Activated CD4-positive, alpha-beta T cell treated with anti-CD3 and anti-CD28 coated beads, Interleukin-2, amount 50 U/mL, for 4 hours (primary cell): ENCODE measurements at places on chromosomes 4 and X.

- no peak for DNase-seq
Measured at GRCh38 chr4:2159931-2160330, 82.0 kb downstream of the HAUS3 start.

DNA sequence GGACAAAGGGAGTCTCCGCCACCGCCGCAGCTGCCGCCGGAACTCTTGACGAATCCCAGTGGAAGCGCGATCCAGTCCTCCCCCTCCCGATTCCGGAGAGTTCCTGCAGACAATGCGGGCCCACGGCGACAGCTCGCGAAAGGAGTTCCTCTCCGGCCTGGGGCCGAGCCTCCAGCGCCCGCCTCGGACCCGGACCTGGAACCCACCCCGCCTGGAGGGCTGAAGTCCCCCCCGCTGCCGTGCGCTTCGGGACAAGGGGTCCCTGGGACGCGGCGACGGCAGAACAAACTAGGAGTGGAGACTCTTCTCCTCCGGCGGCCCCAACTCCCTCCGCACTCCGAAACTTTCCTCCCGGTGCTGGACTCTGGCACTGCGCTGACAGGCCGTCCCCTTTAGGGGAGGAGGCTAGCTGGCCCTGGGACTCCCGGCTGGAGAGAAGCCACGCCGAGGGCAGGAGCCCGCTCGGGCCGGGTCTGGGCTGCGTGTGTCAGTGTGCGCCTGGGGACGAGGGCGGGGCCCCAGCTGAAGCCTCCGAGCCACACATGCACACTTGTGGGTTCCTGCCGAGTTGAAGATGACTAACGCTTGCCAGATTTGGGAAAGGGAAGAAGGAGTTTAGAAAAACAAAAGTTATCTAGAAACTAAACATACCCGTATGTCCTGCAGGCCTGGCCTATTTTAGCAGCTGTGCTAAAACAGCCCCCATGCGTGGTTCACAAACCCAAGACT, at the start of gene ANTXR2:
TSS of gene ANTXR2 (minus strand) at position 486 of the 729 bp plus-strand sequence. CDS start 669 bp downstream, outside the sequence.
- DNase-seq = peak; percentile 63

- no peak for DNase-seq
Measured at GRCh38 chr4:84690481-84690880, 107.6 kb downstream of the CDS1 start.

GRCh38 chr4:70425306-70425705, 27.6 kb downstream of the OPRPN start:
- DNase-seq = no peak

DNA sequence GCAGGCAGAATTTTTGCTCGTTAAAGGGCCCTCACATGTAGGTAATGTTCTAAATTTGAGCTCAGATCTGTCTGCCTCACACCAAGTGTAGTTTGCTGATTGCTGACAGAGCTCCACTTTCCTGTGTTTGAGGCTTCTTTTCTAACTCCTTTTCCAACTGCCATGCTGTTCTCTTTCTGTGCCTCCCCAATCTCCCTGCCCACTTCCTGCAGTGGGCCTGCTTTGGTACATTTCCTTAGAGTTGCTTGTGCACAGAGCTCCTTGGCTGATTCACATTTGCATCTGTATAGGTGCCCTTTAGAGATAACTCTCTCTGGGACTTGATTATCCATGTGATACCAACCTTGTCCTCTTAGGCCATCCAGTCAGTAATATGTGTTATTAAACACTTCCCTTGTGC, 4.5 kb downstream of the MED28 start:
- DNase-seq = no peak

GRCh38 chr4:98851806-98852205, 77.1 kb downstream of the EIF4E start:
- DNase-seq = no peak

- no peak for DNase-seq
Measured at GRCh38 chr4:26609868-26610267, 26.0 kb downstream of the TBC1D19 start.

GRCh38 chr4:6777636-6778281, 4.8 kb upstream of the KIAA0232 start:
- DNase-seq = no peak

DNA sequence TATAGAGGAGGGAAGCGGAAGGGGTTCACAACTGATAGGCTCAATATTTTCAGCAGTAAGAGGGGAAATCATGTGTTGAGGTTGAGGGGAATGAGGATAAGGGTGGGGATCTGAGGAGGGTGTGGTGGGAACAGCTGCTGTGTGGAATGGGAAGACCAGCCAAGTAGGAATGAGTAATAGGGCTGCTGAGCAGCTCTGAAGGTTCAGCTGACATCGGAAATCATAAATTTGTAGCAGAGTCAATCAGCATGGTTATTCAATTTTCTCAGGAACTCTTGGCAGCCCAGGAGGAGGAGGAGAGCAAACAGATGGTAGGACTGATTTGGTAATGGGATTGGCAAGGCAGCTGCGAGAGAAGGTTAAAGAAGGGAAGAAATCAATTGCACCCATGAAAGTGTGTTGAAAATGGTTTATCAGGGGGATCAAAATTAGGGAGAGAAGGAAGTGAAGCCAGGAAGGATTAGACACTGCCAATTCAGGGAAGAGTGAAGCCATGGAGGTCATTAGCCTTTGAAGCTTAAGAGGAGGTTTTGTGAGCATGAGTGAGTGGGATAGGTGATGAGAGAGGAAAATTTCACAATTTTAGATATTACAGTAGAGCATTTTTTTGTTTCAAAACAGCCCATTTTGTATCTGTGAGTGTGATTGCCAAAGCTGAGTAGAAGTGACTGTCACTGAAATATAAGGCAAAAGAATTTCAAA, 82.6 kb downstream of the PCDH7 start:
- DNase-seq = no peak

- DNase-seq = peak; percentile 3
Measured at GRCh38 chr4:36394352-36394903, 113.0 kb downstream of the DTHD1 start.

GRCh38 chr4:165209796-165210195, 2.4 kb downstream of the KLHL2 start:
- DNase-seq = no peak

- DNase-seq = no peak
Measured at GRCh38 chr4:150931796-150932195, 83.3 kb downstream of the LRBA start.

GRCh38 chrX:150094375-150094774, 156.1 kb upstream of the EOLA2 start:
- DNase-seq = no peak

DNA sequence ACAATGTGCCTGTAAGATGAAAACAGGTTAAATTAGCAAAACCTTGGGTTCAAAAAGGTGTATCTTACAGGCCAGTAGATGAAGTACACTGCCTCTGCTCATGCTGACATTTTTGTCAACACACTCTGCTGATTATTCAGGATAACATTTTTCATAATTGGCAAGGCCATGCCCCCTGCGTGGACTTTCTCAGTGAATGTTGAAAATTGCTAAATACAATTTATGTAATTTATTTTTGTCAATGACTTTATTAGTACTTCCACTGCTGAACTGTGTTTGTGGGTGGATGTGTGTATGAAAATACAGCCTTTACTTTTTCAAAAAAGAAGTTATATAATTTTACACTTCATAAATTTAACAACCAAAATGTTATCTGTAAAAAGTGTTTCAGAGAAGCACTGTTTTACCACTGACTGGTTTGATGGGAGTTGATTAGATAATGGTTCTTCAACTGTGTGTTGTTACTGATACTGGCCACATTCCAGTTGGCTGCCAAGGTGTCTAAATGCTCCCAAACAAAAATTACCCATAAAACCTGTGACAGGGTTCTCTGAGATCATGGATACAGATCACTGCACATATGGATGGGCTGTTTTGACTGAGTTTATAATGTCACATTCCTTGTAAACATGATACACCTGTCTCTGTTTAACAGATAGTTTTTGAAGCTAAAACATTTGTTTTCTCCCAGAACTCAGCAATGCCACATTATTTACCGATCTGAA, 151.9 kb upstream of the SLC7A11 start:
- no peak for DNase-seq

- DNase-seq = peak; percentile 17
Measured at GRCh38 chrX:150546711-150547153, 21.7 kb upstream of the MTM1 start.

DNA sequence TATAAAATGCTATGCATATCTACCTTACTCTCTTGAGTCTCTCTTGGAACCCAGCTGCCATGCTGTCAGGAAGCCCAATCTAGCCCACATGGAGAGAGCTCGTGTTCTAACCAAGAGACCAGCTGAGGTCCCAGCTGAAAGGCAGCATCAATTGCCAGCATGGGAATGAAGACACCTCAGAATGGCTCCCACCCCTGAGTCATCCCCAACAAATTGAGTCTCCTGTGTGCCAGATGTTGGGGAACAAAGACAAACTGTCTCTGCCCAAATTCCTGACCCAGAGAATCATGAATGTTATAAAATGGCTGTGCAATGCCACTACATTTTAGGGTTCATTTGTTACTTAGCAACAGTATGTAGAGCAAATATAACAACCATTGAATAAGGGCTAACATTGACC, 105.2 kb upstream of the STX18 start:
- no peak for DNase-seq

DNA sequence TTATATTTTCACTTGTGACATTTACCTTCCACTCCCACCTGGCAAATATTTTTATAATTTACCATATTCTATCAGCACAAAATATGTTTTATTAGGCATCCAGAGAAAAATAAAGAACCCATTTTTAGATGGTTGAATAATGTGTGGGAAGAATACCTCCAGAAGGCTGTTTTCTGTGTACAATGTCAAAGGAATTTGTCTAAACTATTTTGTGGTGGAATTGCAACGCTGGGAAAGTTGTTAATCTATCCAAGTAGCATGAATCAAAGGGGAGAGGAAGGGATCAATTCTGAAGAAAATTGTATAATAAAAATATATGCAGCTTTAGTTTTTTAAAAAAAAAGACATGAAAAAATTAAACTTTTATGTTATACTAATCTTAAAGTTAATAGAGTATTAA, 706.5 kb downstream of the FSTL5 start:
- DNase-seq = no peak

DNA sequence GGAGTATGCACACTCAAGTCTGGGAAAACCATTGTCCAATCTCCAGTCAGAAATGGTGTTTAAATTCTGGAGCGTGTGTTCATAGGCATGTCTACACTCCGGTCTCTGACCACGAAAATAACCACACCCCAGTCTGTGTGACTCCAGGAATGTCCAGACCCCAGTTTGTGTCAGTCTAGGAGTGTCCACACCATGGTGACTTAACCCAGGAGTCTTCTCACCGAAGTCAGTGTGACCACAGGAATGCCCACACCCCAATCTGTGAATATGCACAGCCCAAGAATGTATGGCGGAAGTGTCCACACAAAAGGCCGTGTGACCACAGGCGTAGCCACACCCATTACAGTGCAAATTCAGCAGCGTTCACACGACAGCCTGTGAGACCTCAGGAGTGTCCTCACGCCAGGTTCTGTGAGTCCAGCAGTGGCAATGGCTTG, 11.4 kb downstream of the FTSJ1 start:
- no peak for DNase-seq

GRCh38 chr4:38082021-38082420, 121.8 kb downstream of the PTTG2 start:
- no peak for DNase-seq

DNA sequence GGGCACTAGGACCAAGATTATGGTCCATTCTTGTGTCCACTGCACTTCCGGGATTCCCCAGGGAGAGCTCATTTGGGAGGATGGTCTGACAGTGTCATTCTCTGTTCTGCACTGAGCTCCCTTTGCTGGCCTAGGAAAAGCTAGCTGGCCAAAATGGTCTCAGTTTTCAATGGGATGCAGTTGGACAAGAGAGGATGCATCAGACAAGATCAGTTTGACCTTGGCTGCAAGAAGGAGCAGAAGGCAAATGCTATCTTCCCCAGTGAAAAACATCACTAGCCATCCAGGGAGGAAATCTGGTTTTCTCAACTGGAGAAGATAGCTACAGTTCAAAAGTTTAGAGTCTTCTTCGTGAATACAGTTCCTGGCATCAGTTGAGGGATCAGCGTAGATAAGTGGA, 221.1 kb downstream of the PTTG2 start:
- DNase-seq = no peak

DNA sequence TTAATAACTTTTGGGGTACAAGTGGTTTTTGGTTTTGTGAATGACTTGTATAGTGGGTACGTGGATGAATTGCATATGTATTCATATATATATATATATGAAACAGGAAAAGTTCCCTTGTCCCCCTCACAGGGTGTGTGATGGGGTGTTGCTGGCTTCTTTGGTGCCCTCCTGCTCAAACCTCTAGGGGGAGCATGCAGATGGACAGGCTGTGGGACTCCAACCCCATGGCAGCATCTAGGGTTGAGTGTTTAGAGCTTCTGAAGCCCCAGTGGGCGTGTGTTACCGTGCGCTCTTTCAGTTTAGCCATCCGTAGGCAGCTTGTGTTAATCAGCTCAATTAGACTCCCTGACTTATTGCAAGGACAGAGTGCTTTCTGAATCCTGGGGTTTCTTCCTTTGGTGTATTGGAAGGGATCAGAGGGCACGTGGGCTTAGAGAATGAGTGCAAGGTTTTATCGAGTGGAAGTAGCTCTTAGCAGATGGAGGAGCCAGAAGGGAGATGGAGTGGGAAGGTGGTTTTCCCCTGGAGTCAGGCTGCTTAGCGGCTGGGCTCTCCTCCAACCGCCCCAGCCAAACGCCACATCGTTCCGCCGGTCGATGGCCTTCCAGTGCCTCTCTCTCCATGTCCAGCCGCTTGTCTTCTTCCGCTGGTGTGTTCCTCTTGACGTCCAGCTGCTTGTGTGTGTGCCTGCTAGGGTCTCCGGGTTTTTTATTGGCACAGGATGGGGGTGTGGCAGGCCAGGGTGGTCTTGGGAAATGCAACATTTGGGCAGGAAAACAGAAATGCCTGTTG, 674.4 kb upstream of the LCORL start:
- DNase-seq = no peak

- no peak for DNase-seq
Measured at GRCh38 chrX:66676413-66676812, 37.5 kb upstream of the EDA2R start.

- no peak for DNase-seq
Measured at GRCh38 chrX:64805683-64806082, 170.6 kb downstream of the ZC4H2 start.
